Central memory CD4-positive, alpha-beta T cell (primary cell): ENCODE measurements at places on chromosomes 5 and 9.

DNA sequence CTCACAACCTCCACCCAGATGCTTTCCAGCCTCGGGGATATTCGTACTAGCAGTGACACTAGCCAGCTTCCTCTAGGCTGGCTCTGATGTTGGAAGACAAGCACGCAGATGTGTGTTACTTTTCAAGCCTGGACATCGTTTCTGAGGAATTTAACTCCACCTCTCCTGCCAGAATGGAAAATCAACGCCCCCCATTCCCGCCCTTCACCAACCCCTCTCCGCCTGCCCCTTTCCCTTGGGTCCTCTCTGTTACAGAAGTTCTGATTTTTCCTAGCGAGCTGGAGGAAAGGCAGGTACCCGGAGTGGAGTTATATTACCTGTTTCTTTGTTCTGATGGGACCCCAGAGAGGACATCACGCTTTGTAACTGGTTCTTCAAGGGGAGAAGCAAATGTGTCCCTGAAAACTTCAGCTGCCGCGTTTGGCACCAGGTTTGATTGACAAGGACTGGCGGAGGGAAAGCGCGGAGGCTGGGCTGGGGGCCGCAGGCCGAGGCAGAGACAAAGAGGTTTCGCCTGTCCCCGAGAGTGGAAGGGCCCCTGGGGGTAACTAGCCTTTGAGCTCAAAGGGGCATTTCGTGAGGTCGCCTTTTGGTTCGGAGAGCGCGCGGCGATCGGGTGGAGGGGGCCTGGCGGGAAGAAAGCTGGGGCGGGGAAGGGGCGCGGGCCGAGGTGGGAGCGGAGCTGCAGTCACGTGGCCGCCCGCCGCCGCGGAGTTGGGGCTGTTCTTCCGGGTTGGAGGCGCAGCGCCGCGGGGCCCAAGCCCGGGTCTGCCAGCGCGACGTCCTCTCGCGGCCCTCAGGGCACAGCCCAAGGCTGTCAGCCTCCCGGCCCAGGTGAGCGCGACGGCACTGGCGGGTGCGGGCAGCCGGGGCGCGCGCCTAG is at the start of gene NNT:
Gene NNT, plus strand, starts transcription at position 720 of the 883 bp plus-strand sequence. CDS start 6,016 bp downstream, outside the sequence.
- DNase-seq = peak; percentile 76

- no peak for DNase-seq
Observed at GRCh38 chr5:36897616-36898015, 21.0 kb downstream of the NIPBL start.

DNA sequence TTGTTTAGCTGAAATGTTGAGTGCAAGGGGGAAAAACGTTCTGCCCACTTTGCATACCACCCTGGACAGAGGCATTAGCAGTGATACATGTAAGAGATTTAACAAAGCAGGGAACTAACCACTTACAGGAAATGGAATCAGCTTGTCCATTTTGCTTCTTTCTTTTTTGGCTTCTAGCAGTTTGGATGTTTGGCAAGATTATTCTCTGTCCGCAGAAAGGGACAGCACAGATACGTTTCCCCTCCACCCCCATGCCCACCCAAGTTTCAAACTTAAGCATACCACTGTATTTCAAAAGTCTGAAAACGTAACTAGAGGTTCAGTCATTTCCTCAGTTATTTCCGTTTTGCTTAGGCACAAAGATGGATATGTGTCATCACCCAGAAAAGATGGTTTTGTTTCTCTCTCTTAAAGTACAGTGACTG is 118.4 kb downstream of the GDNF start:
- no peak for DNase-seq

- DNase-seq = no peak
Observed at GRCh38 chr9:113464286-113464660, 746 bp downstream of the RGS3 start.

DNA sequence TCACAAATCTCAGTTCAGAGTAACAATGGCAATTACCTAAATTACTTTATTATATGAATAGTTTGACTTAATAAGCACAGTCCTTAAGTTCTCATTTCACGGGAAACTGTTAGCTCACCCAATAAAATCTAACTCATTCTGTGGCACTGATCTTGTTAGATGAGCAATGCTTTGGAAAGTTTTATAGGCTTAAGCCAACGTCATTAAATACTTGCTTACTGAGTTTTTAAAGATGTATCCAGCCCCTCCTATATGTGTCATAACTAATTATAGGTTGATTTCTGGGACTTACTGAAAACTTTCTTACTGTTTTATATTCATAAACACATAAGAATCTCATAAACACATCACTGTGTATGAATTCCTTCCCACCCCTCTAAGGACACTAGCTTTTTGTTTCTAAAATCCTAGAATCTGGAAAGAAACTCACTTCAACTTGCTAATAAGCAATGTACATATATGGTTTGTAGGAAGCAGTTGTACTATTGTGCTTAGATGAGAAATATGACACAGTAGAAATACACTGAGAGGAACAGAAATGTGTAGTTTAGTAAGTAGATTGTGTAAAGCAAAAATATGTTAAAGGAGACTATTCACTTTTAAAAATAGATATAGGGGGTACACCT is 14.1 kb upstream of the MARCOL start:
- DNase-seq = no peak

- DNase-seq = no peak
Observed at GRCh38 chr5:117945258-117945657, 1043.1 kb downstream of the DTWD2 start.

DNA sequence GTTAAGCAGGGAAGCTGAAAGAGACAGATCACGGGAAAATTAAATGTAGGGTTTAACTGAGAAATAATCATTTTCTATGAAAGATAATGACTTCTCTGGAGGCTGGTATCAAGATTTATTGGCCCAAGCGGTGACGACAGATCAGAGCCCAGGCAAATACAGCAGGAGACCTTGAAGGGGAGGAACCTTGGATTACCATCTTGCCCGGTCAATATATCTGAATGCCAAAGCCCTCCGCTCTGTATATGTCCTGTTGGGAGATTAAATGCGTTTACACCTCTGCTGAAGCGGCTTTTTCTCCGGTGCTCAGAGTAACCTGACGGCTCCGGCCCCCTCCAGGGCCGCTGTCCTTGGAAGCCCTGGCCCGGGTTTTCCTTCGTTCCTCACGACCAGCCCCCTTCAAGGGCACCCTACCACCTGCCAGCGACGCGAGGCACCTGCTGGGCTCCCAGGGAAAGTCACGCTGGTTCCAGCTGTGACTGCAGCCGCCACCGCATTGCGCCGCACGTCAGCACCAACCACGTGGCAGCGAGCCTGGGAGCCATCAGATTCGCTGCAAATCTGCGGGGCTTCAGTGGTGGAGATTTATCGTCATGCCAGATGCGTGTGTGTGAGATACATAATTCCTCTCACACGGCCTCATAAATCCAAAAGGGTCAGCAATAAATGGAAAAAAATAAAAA is 4.4 kb upstream of the QSOX2 start:
- DNase-seq = no peak
